ENCODE measurements at places on chromosomes 16 and 17. TPM values are rescaled to one million over a fixed set of nuclear protein-coding genes. Genes with fewer than 3 reads are reported as not detected.

ZNRF1 gene
- polyA plus RNA-seq = 24.3 TPM

TBC1D3G gene
- not detected for polyA plus RNA-seq

CKLF gene
- 34.2 TPM for polyA plus RNA-seq

GGNBP2 gene
- polyA plus RNA-seq = 86.2 TPM

NDEL1 gene
- polyA plus RNA-seq = 71.3 TPM

- peaks cover 3% of the 10 kb centered on the region for H3K4me1 ChIP-seq
- no peak overlapping the region for H3K4me3 ChIP-seq
- no peaks in the 10 kb centered on the region for H3K36me3 ChIP-seq
- H3K27me3 ChIP-seq = no peaks in the 10 kb centered on the region
- no peak overlapping the region for H3K27ac ChIP-seq
These were observed 3.7 kb upstream of the USP32 start for GRCh38 chr17:60395508-60396065.

DNA sequence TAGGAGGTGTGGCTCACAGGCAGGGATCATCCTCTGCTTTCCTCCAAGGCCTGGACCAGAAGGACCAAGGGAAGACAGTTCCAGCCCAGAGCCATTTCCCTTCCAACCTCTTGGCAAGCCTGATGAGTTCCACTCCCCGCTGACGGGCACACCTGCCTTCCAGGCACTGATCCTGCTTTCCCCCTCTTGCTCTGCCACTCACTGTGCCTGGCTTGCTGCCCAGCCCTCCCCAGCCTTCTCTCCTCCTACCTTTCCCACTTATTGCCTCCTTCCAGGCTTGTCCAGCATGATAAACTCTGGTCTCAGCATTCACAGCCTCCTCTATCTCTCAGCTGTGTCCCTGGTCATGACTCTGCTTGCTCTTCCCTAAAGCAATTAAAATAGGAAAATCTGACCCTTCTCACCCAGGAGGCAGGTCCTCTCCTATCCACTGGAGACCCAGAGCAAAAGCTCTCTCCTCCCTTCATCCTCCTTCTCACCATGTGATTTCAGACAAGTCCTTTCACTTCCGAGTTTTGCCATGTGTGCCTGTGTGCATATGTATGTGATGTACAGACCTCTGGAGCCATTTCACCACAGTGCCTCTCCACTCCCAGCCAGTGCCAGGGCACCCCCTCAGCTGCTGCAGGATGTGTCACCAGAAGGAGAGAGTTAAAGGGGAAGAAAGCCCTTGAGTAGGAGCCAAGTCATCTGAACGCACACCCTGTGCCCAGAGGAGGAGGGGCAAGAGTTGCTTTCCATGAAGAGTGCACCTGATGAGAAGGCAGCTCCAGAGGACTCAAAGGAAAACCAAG lies 13.4 kb upstream of the TMEM170A start:
- H3K36me3 ChIP-seq = no peaks in the 10 kb centered on the region
- H3K4me1 ChIP-seq = no peaks in the 10 kb centered on the region
- DNase-seq = no peak
- H3K27me3 ChIP-seq = no peaks in the 10 kb centered on the region
- H3K27ac ChIP-seq = no peak overlapping the region

GRCh38 chr17:78019367-78019975 lies 61.0 kb downstream of the TNRC6C start:
- DNase-seq = no peak
- H3K36me3 ChIP-seq = no peaks in the 10 kb centered on the region
- H3K4me3 ChIP-seq = no peak overlapping the region
- no peak overlapping the region for H3K27ac ChIP-seq
- H3K4me1 ChIP-seq = no peaks in the 10 kb centered on the region
- no peaks in the 10 kb centered on the region for H3K27me3 ChIP-seq

GRCh38 chr17:35129973-35130351 lies 8.5 kb downstream of the FNDC8 start:
- no peaks in the 10 kb centered on the region for H3K36me3 ChIP-seq
- H3K4me3 ChIP-seq = no peak overlapping the region
- H3K27ac ChIP-seq = no peak overlapping the region
- H3K4me1 ChIP-seq = no peaks in the 10 kb centered on the region
- no peak for DNase-seq
- H3K27me3 ChIP-seq = no peaks in the 10 kb centered on the region

GRCh38 chr16:79598348-79599181 lies 2.0 kb downstream of the MAF start:
- H3K4me1 ChIP-seq = peaks cover 1% of the 10 kb centered on the region
- no peaks in the 10 kb centered on the region for H3K36me3 ChIP-seq
- H3K4me3 ChIP-seq = peak overlapping the region; percentile 73
- peak overlapping the region; percentile 82 for H3K27ac ChIP-seq
- peak; percentile 75 for DNase-seq
- H3K27me3 ChIP-seq = no peaks in the 10 kb centered on the region

DNA sequence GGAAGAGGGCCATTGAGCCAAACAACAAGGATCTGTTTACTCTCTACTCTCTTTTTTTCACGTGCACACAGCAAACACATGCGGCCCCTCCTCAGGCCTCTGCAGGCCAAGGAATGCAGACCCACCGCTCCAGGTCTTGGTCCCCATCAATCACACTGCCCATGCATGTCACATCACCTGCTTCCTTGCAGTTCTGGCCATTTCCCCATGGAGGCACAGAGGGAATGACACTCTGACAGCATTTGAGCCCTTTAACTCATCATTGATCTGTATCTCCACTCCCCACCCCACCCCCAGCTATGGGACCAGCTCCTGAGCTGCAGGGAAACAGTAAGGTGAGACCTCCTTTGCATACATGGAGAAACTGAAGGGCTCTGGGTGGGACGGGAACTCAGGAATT lies 45.9 kb upstream of the MEIOC start:
- no peak for DNase-seq
- H3K36me3 ChIP-seq = no peaks in the 10 kb centered on the region
- no peak overlapping the region for H3K27ac ChIP-seq
- no peak overlapping the region for H3K4me3 ChIP-seq
- no peaks in the 10 kb centered on the region for H3K27me3 ChIP-seq

DNA sequence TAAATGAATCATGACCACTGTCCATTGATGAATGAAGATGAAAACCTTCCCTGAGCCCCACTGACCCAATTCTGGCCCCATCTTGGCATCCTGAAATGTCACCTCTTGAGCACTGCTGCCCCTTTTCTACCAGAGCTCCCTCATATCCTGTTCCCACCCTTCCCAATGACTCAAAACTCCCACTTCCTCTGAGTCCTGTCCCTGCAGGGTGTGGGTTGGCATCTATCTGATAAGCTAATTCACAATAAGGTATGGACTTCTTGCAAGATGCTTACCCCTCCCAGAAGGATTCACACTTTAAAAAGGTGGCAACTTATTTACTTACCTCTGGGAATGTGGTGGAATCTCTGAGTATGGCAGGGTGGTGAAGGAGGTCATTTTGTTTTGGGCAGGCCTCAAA lies 13.3 kb upstream of the CSNK2A2 start:
- H3K27me3 ChIP-seq = no peaks in the 10 kb centered on the region
- H3K4me3 ChIP-seq = no peak overlapping the region
- no peak overlapping the region for H3K27ac ChIP-seq

GRCh38 chr16:84833144-84833500 lies 13.3 kb downstream of the CRISPLD2 start:
- H3K27ac ChIP-seq = peak overlapping the region; percentile 89
- no peaks in the 10 kb centered on the region for H3K36me3 ChIP-seq
- no peak for DNase-seq
- H3K27me3 ChIP-seq = no peaks in the 10 kb centered on the region

- DNase-seq = no peak
- H3K36me3 ChIP-seq = no peaks in the 10 kb centered on the region
- no peaks in the 10 kb centered on the region for H3K27me3 ChIP-seq
- no peak overlapping the region for H3K4me3 ChIP-seq
- no peaks in the 10 kb centered on the region for H3K4me1 ChIP-seq
These were observed 310.1 kb downstream of the CDH8 start for GRCh38 chr16:61726125-61726524.

Data from ovary (tissue), 10 donors.